Endothelial cell of coronary artery (primary cell): ENCODE measurements at places on chromosomes 4 and X. TPM values are rescaled to one million over a fixed set of nuclear protein-coding genes. Genes with fewer than 3 reads are reported as not detected.

ASB12 gene
- 0.09 TPM in 1 of 2 replicates, not detected in the other for total RNA-seq

PPARGC1A gene
- total RNA-seq, result not detected in 2 replicates

NLGN3 gene
- total RNA-seq, result 0.09 TPM in 2 replicates

DCHS2 gene
- not detected in 2 replicates for total RNA-seq

TBC1D9 gene
- total RNA-seq, result 55.7 and 58.6 TPM in 2 replicates

ARHGEF38 gene
- total RNA-seq, result not detected in 2 replicates

SPACA5 gene
- total RNA-seq, result not detected in 2 replicates

RBM46 gene
- total RNA-seq, result not detected in 2 replicates

GALNT7 gene
- 34.9 and 39.6 TPM in 2 replicates for total RNA-seq

ADH4 gene
- total RNA-seq, result not detected in 2 replicates

HS6ST2 gene
- total RNA-seq, result 0.09 and 0.36 TPM in 2 replicates

HOPX gene
- 0.36 and 3.7 TPM in 2 replicates for total RNA-seq

ZAR1 gene
- total RNA-seq, result not detected in 2 replicates

MAGEB1 gene
- not detected in 2 replicates for total RNA-seq

TENM3 gene
- total RNA-seq, result 20.0 and 22.7 TPM in 2 replicates
